ENCODE measurements at places on chromosomes 1 and 21.

- DNase-seq, result no peak
Measured at GRCh38 chr1:178192686-178193085, 98.8 kb downstream of the RASAL2 start.

GRCh38 chr1:44625348-44625747, 48.9 kb downstream of the TMEM53 start:
- no peak for DNase-seq

- no peak for DNase-seq
Measured at GRCh38 chr1:119331915-119332314, 36.7 kb upstream of the HAO2 start.

DNA sequence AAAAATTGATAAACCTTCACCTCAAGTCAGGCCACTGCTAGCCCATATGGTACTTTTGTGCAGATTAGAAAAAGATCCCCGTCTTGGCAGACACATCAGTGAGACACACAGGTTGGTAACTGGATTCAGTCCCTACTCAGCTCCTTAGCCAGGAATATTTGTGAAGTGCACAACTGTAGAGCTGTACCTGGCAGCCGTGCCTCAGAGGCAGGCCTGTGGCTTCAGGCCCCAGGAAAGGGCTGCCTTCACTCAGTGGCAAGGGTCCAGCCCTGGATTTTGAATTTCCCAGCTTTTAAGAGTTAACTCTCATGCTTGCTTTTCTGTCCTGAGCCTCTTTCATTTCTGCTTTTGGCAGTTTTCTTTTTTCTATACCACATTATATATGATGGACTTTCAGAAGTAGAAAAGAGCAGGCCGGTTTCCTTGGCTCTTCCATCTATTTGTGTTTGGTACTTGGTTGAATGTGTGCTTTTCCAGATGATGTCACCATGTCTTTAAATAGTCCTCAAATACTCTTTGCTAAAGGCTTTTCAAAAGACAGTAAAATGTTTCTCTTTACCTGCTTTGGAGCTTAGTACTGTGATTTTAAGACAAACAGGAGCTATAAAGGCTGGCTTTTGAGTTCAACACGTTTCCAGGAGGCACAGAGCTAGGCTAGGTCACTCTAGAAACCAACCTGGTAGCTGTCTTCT, 186.6 kb downstream of the AK5 start:
- no peak for DNase-seq

GRCh38 chr1:47842228-47842919, 154.8 kb downstream of the TRABD2B start:
- no peak for DNase-seq

GRCh38 chr1:69743146-69743545, 175.4 kb downstream of the LRRC7 start:
- DNase-seq, result no peak

DNA sequence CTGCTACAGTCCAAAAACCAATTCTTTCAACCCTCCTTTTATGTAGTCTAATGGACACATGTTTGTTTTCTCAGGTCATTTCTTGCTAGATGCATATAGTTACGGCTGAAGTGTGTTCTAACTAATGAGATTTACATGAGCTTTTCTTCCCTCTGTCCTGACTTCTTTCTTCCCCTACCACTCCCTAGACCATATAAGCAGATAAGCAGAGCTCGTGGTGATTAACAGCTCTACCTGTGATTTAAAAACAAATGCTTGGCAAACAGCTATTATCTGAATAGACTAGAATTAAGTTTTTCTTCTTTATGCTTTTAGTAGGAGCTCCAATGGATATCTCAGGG, 18.6 kb downstream of the KHDRBS1 start:
- DNase-seq, result no peak

DNA sequence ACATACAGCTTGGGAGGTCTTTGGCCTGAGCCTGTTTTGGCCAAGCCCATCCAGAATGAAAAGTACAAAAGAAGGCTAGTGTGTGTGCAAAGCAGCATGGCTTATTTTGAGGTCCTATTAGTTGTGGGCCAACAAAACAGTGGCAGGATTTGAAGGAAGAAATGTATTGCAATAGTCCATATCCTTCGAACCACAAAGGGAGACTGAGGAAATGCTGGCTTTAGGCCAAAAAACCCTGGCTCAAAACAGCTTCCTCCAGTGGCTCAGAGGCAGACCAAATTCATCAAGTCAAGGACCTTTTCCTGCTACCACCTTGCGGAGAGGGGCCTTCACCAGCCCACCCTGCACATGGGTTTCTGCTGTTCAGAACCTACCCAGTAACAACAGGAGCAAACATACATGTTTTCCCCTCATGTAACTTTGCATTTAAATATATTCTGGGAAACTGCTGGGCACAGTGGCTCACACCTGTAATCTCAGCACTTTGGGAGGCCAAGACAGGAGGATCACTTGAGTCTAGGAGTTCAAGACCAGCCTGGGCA, 43.3 kb downstream of the VPS26C start:
- no peak for DNase-seq

- no peak for DNase-seq
Measured at GRCh38 chr1:34199927-34200326, 23.2 kb downstream of the C1orf94 start.

DNA sequence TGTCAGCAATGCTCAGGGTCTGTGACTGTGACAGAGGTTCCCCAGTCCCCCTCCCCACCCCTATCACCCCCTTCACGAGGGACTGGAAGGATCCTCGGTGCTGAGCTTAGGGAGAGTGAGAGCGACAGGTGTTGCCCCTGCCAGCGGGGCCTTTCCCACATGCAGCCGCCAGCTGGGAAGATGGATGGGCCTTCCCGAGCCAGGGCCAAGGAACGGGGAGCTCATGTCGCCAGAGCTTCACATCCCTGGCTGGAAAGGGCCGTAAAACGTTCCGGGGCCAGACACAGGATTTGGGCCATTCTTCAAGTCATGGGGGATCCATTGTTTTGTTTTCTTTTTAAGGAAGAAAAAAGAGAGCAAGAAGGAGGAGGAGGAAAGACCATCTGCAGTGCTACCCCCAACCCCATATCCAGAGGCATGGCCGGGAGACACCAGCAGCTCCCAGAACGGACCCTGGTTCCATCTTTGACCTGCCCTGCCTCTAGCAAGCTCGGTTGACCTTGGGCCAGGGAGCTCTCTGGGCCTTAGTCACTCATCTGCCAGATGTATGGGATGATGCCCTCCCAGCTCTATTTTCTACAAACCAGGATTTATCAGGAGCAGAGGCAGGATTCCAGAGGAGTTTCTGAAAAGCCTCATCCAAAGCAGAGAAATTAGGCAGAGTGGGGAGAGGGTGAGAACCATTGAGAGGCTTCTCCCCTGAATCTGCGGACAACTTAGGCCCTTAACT, 54.1 kb downstream of the TAS1R2 start:
- DNase-seq, result no peak

DNA sequence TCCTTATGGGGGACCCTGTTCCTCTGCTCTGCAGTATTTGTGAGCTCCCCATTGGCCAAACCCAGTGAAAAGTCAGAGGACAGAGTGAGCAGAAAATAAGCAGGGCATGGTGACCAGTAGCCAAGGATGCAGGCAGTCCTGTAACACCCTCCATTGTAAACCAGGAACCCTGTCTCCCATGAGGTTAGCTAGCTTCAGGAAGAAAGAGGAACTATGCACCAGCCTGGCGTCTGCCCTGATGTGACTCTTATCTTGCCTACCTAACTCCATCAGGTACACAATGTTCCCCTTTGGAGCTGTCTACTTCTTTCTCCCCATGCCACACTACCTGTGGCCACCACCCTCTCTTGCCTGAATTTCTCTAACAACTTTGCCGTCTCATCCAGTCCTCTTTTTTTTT, 119.2 kb downstream of the LRIG2 start:
- DNase-seq, result no peak
